ENCODE measurements at places on chromosomes 2 and 18.
A peak's percentile ranks its signal among the peaks of the same experiment; 100 is the strongest.

DNA sequence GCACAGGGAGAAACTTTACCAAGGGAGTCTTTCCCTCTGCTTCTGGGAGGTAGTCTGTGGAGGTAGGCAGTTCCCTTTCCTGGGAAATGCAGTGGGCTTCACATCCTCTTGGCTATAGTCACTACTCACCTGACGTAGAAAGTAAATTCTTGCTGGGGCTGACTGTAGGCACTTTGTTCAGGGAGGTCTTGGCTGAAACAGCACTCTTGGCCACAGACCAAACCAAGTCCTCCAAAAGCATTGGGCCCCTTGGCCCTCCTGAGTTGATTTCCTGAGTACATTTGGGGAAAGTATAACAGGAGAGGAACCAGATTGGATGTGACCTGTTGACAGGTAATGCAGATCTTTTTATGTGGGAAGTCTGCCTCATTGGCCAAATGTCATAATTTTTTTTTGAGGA lies 108.9 kb downstream of the MGAT5 start:
- H3K4me1 ChIP-seq, result no peaks in the 10 kb centered on the region
- H3K27me3 ChIP-seq, result no peaks in the 10 kb centered on the region
- H3K27ac ChIP-seq, result no peak overlapping the region
- no peaks in the 10 kb centered on the region for H3K36me3 ChIP-seq
- H3K4me3 ChIP-seq, result no peak overlapping the region
- DNase-seq, result no peak

DNA sequence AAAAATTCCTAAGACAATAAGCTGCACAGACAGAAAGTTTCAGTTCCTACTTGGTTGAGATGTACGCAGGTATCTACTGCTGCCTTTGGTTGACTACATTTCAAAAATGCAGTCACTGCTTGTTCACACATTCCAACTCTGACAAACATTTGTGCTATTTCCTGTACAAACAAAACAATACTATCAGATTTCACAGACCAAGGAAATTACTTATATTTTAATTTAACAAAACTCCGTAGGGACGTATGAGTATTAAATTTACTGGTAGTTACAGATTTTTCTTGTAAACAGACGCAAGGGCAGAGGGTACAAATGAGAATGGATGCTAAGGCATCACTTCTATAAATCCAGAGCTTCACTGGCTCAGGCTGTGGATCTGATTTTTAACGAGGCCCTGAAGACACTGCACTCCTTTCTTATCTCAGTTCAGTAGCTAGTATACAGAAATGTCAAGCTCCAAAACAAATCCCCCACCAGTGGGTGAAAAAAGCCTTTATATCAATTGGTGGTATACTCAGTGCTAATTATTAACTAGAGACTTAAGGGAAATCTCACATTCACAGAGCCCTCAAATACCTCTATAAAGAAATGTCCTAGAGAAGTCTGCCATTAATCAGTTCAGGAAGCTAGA lies 31.7 kb upstream of the TTC32 start:
- H3K27me3 ChIP-seq, result no peaks in the 10 kb centered on the region
- no peak overlapping the region for H3K4me3 ChIP-seq
- no peak for DNase-seq
- H3K27ac ChIP-seq, result no peak overlapping the region
- peaks cover 13% of the 10 kb centered on the region for H3K36me3 ChIP-seq

DNA sequence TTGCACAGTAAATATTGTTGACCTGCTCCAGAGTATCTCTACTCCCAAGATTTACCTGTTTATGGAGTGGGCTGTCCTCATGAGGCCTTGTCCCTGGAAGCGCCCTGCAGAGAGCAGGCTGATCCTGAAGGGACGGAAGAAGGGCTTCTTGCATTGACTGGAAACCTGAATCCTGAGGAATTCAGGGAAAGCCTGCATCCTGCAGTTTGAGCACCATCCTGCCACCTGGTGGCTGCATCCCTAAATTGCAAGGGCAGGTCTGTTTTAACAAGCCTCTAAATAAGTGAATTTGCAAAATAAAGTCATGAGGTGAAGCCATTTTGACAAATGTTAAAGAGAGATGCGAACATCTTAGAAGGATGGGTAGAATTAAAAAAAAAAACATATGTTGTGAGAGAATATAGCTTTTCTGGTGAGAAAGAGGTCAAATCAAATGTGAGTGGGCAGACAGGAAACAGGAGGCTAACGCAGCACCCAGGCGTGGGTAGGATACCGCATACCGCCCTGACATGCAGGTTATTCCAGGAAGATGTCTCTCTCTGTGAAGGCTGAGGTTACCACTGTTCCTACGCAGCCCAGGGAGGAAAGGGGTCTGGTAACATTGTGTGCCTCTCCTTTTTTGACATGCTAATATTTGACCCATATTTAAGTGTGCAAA lies 754.9 kb downstream of the RNF144A start:
- H3K36me3 ChIP-seq, result no peaks in the 10 kb centered on the region
- no peak overlapping the region for H3K4me3 ChIP-seq
- no peaks in the 10 kb centered on the region for H3K27me3 ChIP-seq
- peak; percentile 69 for DNase-seq
- no peaks in the 10 kb centered on the region for H3K4me1 ChIP-seq

- H3K27ac ChIP-seq, result no peak overlapping the region
- H3K4me3 ChIP-seq, result no peak overlapping the region
- H3K27me3 ChIP-seq, result no peaks in the 10 kb centered on the region
- no peak for DNase-seq
- no peaks in the 10 kb centered on the region for H3K36me3 ChIP-seq
Measured at GRCh38 chr2:211877061-211877460, 661.5 kb downstream of the ERBB4 start.

DNA sequence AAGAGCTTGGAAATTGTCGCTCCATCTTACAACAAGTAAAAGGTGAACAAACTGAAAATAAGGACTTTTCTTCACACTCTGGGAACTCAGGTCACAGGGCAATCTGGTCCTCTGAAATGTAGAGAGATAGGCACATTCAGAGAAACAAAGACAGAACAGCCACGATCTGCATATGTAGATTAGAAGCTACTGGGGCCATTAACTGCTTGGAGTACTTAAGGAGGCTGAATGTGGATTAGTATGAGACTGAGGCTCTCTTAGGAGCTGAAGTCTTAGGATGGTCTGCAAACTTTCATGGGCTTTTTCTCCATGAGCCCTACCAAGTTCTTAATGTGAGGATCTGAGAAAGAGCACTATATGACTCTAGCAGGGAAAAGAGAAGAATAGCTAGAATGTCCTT lies 265.3 kb upstream of the NXPH2 start:
- H3K36me3 ChIP-seq, result no peaks in the 10 kb centered on the region
- no peak overlapping the region for H3K27ac ChIP-seq
- no peak overlapping the region for H3K4me3 ChIP-seq
- H3K27me3 ChIP-seq, result no peaks in the 10 kb centered on the region

- H3K4me1 ChIP-seq, result peaks cover 11% of the 10 kb centered on the region
- no peak for DNase-seq
- no peaks in the 10 kb centered on the region for H3K27me3 ChIP-seq
- H3K36me3 ChIP-seq, result peaks cover 8% of the 10 kb centered on the region
- H3K27ac ChIP-seq, result no peak overlapping the region
Measured at GRCh38 chr2:71133603-71134002, 3.2 kb downstream of the MPHOSPH10 start.

GRCh38 chr2:99821572-99821971 lies 320.8 kb downstream of the AFF3 start:
- H3K27ac ChIP-seq, result no peak overlapping the region
- H3K4me1 ChIP-seq, result no peaks in the 10 kb centered on the region
- H3K36me3 ChIP-seq, result no peaks in the 10 kb centered on the region
- no peak for DNase-seq
- no peaks in the 10 kb centered on the region for H3K27me3 ChIP-seq
- H3K4me3 ChIP-seq, result no peak overlapping the region

- H3K27me3 ChIP-seq, result no peaks in the 10 kb centered on the region
- H3K4me3 ChIP-seq, result no peak overlapping the region
- H3K36me3 ChIP-seq, result no peaks in the 10 kb centered on the region
Measured at GRCh38 chr2:63814114-63814513, 27.6 kb upstream of the UGP2 start.

DNA sequence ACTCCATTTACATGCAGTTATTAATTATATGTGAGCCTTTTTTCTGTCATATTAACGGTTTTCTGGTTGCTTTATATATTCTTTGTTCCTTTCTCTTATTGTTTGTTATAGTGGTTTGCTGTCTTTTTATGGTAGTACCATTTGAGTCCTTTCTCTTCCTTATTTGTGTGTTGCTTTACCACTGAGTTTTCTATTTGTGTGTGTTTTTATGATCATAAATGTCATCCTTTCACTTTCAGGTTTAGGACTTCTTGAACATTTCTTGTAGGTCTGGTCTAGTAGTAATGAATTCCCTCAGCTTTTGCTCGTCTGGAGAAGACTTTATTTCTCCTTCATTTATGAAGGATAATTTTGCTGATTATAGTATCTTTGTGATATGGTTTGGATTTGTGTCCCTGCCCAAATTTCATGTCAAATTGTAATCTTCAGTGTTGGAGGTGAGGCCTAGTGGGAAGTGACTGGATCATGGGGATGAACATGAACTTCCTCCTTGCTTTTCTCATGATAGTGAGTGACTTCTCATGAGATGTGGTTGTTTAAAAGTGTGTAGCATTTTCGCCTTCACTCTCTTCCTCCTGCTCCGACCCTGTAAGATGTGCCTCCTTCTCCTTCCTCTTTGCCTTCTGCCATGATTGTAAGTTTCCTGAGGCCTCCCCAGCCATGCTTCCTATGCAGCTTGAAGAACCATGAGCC lies 11.5 kb downstream of the GCC2 start:
- H3K27me3 ChIP-seq, result no peaks in the 10 kb centered on the region
- H3K4me3 ChIP-seq, result no peak overlapping the region
- no peaks in the 10 kb centered on the region for H3K4me1 ChIP-seq
- H3K36me3 ChIP-seq, result peaks cover 8% of the 10 kb centered on the region
- DNase-seq, result no peak

- no peak for DNase-seq
- no peaks in the 10 kb centered on the region for H3K4me1 ChIP-seq
- no peak overlapping the region for H3K27ac ChIP-seq
Measured at GRCh38 chr2:169291517-169291916, 70.8 kb downstream of the LRP2 start.

- no peak for DNase-seq
- H3K27me3 ChIP-seq, result no peaks in the 10 kb centered on the region
- no peaks in the 10 kb centered on the region for H3K36me3 ChIP-seq
- no peak overlapping the region for H3K4me3 ChIP-seq
- H3K4me1 ChIP-seq, result no peaks in the 10 kb centered on the region
- H3K27ac ChIP-seq, result no peak overlapping the region
Measured at GRCh38 chr2:216789081-216789480, 70.8 kb downstream of the TNP1 start.

GRCh38 chr2:105868060-105868459 lies 123.3 kb downstream of the NCK2 start:
- H3K36me3 ChIP-seq, result no peaks in the 10 kb centered on the region
- H3K27ac ChIP-seq, result no peak overlapping the region
- no peaks in the 10 kb centered on the region for H3K27me3 ChIP-seq
- peaks cover 36% of the 10 kb centered on the region for H3K4me1 ChIP-seq
- H3K4me3 ChIP-seq, result no peak overlapping the region
- no peak for DNase-seq
